ENCODE measurements at places on chromosomes 13 and 19. TPM values are rescaled to one million over a fixed set of nuclear protein-coding genes. Genes with fewer than 3 reads are reported as not detected.

CEACAM8 gene
- not detected for total RNA-seq

LRRC25 gene
- total RNA-seq: not detected

DIRAS1 gene
- 0.26 TPM for total RNA-seq

PEAK3 gene
- 0.13 TPM for total RNA-seq

SLITRK1 gene
- not detected for total RNA-seq

LGALS16 gene
- total RNA-seq: not detected

PGLYRP2 gene
- total RNA-seq: not detected

CEACAM5 gene
- total RNA-seq: not detected

ONECUT3 gene
- not detected for total RNA-seq

GIPC3 gene
- total RNA-seq: 0.13 TPM

IZUMO2 gene
- not detected for total RNA-seq

KIR3DL2 gene
- not detected for total RNA-seq

ASPDH gene
- not detected for total RNA-seq

DCT gene
- total RNA-seq: 0.32 TPM

DOCK6 gene
- total RNA-seq: 50.4 TPM

TRPM4 gene
- total RNA-seq: 12.0 TPM

CCDC8 gene
- 26.4 TPM for total RNA-seq

ZNF525 gene
- total RNA-seq: 2.5 TPM

CDX2 gene
- total RNA-seq: not detected

KCNRG gene
- 6.0 TPM for total RNA-seq

VSIG10L gene
- total RNA-seq: 0.91 TPM

ZNF560 gene
- total RNA-seq: 1.2 TPM

LCP1 gene
- total RNA-seq: 0.56 TPM

CPB2 gene
- total RNA-seq: not detected

CEACAM19 gene
- total RNA-seq: 0.24 TPM

TMC4 gene
- 3.9 TPM for total RNA-seq

NLRP12 gene
- total RNA-seq: not detected

RNF225 gene
- total RNA-seq: not detected

ZNF763 gene
- 0.13 TPM for total RNA-seq

PODNL1 gene
- total RNA-seq: 1.7 TPM

SLC17A7 gene
- total RNA-seq: not detected

CCDC70 gene
- not detected for total RNA-seq

ZNF576 gene
- 19.6 TPM for total RNA-seq

MTMR6 gene
- total RNA-seq: 25.6 TPM

VSTM2B gene
- not detected for total RNA-seq

ZNF442 gene
- total RNA-seq: 0.26 TPM

C19orf47 gene
- 18.4 TPM for total RNA-seq

MARCHF2 gene
- total RNA-seq: 50.5 TPM

LILRB1 gene
- not detected for total RNA-seq

HSH2D gene
- total RNA-seq: not detected

SAMD1 gene
- 48.6 TPM for total RNA-seq

TLE6 gene
- total RNA-seq: 1.2 TPM

CEACAM16 gene
- not detected for total RNA-seq

ZNF490 gene
- 4.1 TPM for total RNA-seq

PSG2 gene
- not detected for total RNA-seq

PSMD8 gene
- 448 TPM for total RNA-seq

ZBTB45 gene
- 12.4 TPM for total RNA-seq

ADAMTS10 gene
- total RNA-seq: 6.6 TPM

FCGBP gene
- total RNA-seq: not detected

SIGLEC8 gene
- total RNA-seq: not detected

LPAR2 gene
- total RNA-seq: 0.65 TPM

PSG7 gene
- total RNA-seq: not detected
